ENCODE measurements at places on chromosomes 1 and 21.

- no peak for DNase-seq
Measured at GRCh38 chr1:117118137-117118536, 3.4 kb downstream of the TRIM45 start.

DNA sequence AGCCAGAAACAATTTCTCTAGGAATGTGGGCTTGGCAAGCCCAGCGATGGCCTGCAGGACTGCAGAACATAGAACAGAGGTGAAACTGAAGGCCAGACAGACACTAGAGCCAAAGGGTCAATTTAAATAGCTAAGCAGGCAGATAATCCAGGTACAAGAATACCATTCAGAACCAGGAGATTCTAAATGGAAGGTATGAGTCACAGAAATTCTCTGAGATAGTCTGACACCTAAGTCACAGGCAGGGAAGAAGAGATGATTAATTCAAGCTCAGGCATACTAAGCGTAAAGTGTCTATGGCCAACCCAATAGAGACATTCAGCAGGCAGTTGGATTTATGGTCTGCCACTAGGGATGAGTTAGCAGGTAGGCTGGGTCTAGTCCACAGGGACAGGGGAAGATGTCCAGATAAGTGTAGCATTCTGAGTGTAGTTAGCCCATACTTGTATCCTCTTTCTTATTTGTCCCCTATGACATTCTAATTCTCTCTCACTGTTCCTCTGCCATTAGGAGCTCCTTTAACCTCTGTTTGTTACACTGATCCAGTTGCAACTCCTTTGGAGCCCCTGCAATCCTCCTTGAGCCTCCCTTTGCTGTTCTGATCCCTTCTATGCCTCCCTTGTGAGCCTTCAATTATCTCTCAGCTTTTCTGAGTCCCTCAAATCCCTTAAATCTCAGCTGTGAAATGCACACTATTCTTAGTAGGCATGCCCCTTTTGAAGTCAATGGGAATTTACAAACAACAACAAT is 383.8 kb downstream of the LMO4 start:
- no peak for DNase-seq

DNA sequence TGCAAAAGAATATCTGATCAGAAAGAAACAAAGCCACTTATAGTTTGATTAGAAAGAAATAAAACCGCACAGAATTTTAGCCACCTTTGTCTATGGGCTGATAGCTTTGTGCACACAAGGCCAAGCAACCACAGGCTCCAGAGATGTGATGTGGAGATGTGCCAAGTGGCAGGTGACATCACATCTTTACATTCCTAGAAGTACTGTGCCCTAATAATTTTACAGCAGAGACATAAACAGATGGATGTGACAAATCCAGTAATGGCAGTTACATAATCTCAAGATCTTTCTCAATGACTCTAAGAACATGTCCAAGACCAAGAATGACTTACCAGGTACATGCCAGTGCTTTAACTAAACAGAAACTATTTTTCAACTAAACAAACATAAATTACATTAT is 159.5 kb downstream of the LTN1 start:
- DNase-seq = no peak

DNA sequence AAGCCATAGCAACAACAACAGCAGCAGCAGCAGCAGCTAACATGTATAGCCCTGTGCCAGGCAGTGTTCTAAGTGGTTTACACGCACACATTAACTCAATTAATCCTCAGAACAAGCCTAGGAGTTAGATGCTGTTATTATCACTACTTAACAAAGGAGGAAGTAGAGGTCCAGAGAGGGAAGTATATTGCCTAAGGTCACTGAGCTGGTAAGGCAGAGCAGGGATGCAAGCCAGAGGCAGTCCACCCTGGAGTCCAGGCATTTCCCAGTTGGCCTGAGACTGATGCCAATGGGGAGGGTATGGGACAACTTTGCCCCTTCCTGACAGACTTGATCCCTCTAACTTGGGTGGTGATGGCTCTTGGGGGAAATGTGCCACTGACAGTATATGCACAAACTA is 6.8 kb downstream of the CDC14A start:
- no peak for DNase-seq

- no peak for DNase-seq
Measured at GRCh38 chr1:67771152-67771551, 62.1 kb downstream of the GNG12 start.

DNA sequence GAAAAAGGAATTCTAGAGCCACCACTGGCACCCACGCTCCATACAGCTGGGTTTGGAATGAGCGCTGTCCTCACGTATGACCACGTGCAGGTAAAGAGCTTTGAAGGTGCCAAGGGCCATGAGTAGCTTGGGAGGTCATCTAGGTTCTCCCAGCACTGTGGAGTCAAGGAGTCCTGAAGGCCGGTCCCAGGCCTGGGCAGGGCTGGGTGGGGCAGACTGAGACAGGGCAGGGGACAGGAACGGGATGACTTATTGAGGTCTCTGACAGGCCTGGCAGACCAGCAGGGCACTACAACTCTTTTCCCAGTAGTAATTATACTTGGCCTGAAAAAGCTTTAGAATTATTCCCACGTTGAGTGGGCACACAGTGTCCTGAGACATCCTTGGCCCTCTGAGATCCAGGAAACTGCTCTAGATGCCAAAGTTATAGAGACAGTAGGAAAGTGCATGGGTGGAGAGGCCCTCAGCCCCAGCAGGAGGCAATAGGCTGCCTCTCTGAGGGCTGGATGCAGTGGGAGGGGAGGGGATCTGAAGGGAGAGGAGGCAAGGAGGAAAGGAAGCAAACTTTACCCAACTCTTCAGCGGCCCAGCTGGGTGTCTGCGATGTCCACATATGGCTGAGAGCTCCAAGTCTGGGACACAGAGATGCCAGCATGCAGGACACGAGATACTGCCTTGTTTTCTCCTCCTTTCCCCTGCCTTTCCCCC is 1.8 kb upstream of the CDA start:
- DNase-seq = no peak

DNA sequence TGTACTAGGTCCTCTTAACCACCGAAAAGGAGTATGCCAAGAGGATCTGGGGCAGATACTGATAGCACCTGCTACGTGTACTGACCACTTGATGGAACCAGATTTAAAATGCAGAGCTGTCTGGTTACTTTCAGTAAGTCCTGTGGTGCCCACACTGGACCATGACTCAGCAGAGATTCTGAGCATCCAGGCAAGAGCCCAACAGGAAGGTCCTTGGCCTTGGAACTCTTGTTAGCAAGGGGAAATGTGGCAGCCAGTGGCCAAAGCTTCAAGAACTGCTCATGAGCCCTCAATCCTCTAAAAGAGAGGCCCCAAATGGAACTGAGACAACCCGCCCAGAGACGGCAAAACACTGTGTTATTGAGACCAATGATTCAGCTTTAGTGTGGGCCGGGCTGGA is 4.2 kb upstream of the GJB5 start:
- no peak for DNase-seq

DNA sequence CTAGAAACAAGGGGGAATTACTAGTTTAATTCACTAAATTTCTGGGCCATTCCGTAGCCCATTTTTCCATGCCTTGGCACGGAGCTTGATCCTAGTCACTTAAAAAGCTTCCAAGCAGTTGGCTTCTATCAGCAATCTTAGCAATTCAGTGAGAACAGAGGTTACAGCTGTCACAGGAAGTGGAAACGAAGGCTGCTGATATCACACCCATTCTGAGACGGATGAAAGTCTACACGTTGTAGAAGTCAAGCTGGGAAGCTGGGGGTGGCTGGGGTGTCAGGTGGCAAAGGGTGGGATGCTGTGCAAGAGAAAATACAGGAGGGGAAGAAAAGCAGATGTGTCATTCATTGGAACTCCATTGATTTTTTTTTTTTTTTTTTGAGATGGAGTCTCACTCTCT is 11.8 kb upstream of the STMN1 start:
- no peak for DNase-seq
